ENCODE measurements at places on chromosomes 7 and 10.
A peak's percentile ranks its signal among the peaks of the same experiment; 100 is the strongest.

DNA sequence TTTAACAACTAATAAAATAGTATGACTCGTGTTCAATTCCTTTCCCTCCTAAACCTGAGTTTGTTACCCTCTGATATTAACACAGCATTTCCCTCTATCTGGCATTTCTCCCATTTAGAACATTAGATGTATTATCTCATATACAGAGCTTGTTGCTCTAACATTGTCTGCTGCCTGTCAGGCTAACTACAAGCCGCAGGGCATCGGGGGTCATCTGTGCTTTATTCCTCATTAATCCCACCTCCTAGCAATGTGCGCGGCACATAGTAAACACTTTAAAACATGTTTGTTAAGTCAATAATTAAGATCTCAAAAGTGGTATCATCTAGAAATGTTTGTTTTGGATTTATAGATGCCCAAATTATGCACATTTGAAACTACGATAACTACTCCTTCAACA lies 52.9 kb upstream of the NEBL start:
- no peak for DNase-seq

DNA sequence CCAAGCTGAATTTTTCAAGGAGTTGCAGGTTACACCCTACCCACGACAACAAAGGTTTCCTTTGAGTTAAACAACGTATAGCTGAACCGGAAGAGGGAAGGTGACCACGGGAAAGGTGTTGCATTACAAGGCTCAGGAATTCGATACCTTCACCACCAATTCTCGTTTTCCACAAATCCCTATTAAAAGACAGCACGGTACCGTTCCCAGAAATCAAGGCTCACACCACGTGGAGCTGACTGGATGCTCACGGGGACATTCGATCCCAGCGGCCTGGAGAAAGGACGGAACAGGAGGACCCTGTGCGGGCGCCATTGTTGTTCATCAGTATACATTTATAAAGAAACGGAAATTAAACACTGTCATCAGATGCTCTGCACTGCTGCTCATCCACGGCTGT lies 56.4 kb downstream of the CTBP2 start:
- no peak for DNase-seq

DNA sequence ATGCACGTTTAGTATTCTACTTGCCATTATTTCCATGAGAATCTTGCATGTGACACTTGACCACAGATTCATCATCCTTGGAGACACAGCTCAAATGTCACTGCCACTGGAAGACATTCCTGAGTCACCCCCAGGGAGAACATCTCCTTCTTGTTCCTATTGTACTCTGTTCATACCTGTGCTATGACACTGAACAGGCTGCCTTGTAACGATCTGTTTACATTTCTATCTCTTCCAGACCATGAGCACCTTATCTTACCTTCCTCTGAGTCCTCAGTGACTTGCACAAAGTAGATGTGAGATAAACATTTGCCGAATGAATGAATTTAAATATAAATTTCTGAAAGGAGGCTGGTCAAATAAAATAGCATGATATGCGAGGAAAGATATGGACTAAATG lies 331.9 kb upstream of the LRRN3 start:
- no peak for DNase-seq

GRCh38 chr7:37323966-37324365 lies 124.7 kb downstream of the ELMO1 start:
- DNase-seq: no peak

GRCh38 chr10:28459453-28460144 lies 73.3 kb upstream of the WAC start:
- DNase-seq: no peak

GRCh38 chr7:85627791-85628586 lies 441.1 kb upstream of the SEMA3D start:
- no peak for DNase-seq

DNA sequence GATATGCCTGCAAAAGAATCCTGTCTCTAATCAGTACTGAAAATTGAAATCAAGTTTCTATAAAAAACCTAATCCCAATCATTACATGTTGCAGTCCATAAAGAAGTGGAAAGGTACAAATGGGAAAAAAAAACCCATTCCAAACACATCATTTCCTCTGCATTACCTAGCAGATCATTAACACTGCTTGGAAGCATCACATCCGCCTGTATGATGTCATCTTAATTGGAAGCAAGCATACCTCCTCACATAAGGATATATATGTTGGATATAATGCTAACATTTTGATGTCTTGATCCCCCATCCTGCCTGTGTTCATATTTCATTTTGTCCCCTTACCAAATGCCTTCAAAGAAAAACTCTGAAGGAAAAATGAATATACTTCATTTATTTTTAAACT lies 241.3 kb upstream of the AOAH start:
- no peak for DNase-seq

GRCh38 chr7:112254156-112254555 lies 47.7 kb downstream of the ZNF277 start:
- no peak for DNase-seq

GRCh38 chr7:5210751-5211338 lies 20.8 kb downstream of the WIPI2 start:
- no peak for DNase-seq

DNA sequence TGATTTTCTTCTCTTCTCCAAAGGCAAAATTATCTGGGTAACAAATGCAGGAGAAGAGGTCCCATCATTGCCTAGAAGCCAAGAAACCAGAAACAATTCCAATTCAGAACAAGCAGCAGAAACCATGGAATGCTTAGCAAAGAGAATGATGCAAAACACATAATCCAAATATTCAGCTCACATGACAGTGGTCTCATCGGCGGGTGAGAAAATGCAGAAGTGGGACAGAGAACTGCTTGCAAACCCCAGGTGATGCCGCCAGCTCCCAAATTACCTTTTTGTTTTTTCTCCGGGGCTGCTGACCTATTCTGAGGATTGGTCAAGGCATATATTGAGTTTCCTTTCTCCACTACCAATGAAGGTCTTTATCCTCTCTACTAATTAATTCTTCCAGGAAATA lies 99.7 kb downstream of the ZNF22 start:
- DNase-seq: no peak

DNA sequence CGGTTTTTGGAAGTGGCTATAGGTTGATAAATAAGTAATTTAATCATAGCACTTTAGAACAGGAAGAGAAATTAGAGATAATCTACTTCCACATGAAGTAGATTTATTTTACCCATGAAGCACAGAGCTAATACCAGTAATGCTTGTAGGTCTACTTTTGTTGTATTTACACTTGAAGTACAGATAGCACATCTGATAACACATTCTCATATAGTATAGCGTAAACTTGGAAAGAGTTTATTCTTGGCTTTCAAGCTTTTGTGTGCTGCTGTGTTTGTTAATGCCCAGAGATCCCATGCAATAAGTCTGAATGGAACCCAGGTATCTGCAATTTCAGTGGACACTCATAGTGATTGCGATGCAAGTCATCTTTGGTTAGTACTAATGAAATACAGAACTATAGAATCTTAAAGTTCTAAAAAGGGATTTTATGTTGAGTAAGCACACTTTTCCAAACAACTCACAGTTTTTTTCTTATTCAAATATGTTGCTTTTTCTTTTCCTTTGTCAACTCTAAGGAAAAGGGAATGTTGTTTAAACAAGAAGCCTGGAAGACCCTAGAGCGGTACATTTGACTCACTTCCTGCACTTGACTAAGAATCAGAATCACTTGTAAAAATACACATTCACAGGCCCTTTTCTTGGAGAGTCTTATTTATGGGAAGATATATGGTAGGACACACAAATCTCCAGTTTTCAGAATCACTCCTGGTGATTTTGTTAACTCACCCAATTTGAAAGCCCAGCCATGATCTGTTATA lies 105.8 kb downstream of the GNAI1 start:
- no peak for DNase-seq

DNA sequence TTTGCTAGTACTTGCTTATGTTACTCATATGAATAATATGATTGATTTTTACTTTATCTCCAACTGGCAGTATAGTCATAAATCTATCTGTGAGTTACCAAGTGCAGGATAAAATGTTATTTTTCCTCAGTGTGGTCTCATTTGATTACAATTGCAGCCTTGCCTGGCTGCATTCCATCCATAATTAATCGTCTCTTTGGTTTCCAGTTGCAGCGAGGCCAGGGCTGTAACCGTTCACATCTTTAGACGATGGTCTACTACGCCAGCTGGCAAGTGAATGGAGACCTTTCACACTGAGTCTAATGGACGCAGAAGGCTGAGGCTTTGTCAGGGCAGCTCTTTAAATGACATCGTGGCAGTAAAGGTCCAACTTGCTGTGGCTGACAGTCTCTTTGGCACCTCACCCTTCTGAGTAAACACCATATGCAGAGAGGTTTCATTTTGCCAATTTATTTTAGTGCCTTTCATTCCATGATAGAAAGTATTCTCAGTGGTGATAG lies 84.0 kb downstream of the ARL4A start:
- DNase-seq: peak; percentile 15

GRCh38 chr7:152594801-152595200 lies 81.1 kb downstream of the XRCC2 start:
- no peak for DNase-seq

DNA sequence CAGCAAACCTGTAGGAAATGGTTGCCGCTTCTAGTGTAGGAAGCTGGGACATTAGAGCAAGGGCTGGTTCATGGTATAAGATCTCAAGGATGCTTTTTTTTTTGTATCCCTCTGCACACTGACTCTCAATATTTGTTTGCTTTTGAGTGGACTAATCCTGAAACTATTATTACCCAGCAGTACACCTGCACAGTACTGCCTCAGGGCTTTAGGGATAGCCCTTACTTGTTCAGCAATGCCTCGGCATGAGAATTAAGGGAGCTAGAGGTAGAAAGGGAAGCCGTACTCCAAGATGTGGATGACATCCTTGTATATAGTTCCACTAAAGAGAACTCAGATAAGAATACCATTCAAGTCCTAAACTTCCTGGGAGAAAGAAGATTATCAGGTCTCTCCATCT lies 70.5 kb downstream of the COPG2 start:
- DNase-seq: no peak

- no peak for DNase-seq
Observed at GRCh38 chr10:71957546-71958275, 6.5 kb upstream of the CHST3 start.

DNA sequence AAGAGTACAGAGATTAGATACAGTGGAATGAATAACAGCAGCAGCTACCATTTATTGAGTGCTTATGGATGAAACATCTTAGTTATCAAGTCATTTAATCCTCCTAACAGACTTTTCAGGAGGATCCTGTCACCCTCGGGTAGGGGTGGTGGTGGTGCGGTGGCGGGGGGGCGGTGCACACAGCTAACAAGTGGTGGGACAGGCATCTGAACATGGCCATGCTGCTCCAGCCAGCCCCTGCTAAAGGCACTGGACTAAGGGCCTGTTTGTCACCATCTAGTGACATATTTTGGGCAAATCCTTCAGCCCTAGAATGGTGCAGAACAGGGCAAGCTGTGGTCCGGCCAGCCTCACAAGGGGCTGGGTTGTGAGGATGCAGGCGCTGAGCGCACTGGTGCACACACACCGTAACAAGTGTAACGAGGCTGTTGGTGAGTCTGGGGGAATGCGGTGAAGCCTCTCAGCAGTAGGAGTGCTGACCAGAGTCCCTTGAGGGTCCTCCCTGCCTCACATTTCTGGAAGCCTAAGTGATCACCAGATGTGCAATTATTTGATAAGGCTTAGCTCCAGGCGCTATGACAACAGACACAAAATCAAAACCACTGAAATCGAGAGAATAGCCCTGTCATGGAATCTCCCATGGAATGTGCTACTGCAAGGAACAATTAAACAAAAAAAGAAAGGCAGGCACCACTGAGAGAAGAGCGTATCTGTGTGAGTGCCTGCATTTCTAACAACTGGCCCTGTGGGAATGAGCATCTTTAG lies 102.2 kb downstream of the RNF216 start:
- no peak for DNase-seq

DNA sequence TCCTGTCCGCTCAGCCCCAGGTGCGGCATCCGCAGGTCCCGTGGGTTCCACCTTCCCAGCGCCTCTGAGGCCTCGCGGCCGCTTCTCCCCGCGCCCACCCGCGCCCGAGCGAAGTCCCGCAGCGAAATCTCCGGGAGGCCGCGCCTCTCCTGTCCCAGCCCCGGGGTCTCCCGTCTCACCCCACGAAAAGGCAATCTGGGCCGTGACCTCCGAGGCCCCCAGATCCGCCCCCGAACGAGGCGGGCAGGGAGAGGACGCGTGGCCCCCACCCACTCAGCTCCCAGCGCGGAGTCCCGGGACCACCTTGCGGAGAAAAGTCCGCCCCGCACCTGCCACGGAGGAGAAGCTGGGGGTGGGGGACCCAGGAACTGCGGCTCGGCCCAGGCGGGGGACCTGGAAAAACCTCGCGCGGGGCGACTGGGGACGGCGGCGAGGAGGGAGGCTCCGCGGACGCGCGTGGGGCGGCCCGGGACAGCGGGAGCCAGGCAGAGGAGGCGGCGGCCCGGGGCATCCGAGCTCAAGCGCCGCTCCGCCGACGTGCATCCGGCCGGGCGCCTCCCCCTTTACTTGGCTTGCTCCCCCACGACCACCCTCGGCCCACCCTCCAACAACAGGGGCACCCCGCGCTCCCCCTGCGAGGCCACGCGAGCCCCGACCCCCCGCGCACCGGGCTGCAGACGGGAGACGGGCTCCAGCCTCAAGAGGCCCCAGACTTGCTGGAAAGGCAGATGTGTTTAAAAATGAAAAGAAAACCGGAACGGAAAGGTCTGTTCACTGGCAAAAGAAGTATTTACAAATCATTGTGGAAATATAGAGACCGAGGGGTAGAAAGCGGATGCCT lies 33.0 kb upstream of the RNF32 start:
- DNase-seq: no peak

DNA sequence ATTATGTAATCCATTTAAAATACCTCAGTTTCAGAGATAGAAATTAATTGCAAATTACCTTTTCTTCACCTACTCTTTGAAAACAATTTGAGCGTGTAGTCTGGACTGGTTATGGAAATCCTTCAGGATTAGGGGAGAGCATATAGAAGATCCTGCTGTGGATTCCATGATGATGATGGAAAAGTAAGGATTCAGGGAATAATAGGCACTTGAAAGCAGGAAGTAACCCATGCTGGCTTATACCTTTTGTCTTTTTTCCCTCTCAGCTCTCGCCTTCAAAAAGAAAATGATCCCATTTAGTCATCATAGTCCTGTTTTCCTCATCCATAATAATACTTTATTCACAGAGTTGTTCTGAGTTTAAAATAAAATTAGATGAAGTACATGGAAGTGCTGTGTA lies 4.4 kb downstream of the HBP1 start:
- no peak for DNase-seq

- no peak for DNase-seq
Observed at GRCh38 chr10:77616766-77617165, 20.8 kb downstream of the KCNMA1 start.

- no peak for DNase-seq
Observed at GRCh38 chr10:30216821-30217220, 132.3 kb downstream of the MTPAP start.

GRCh38 chr10:34612446-34612845 lies 202.7 kb downstream of the PARD3 start:
- no peak for DNase-seq
